CD4-positive, alpha-beta T cell treated with Interferon alpha-2 for 1 hour (primary cell): ENCODE measurements at places on chromosomes 4 and X.

DNA sequence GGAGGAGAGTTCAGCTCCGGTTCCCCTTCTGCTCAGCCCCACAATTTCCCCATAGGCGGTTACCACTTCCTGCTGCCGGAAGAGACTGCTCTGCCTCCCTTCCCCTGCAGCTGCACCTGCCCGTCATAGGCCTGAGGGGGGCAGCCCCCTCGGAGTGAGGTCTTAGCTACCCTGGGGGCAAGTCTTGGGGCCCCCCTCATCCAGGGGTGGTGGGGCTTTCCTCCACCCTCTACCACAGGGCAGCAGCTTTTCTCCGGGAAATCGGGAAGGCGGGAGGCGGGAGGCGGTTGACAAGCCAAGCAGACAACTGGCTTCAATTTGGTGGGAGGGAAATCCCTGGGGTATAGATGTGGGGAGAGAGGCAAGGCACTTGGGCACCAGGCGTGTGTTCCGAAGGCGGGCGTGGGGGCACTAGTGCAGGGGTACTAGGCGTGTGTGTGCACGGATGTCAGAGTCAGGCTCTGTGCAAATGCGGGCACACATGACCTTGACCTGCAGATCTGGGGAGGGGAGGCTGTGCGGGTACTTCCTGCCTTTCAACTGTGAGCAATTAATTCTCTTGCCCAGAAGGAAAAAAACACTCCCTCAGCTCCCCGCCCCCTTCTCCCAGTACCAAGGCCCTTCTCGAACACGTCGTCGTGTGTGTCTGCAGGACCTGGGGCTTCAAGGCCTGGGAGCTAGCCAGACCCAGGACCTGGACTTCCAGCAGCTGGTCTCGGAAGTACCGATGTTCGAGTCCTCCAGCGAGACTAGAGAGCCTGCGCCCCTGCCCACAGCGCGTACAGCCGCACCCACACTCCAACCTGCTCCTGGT lies 1.0 kb upstream of the ARHGAP4 start:
- peak; percentile 89 for DNase-seq

DNA sequence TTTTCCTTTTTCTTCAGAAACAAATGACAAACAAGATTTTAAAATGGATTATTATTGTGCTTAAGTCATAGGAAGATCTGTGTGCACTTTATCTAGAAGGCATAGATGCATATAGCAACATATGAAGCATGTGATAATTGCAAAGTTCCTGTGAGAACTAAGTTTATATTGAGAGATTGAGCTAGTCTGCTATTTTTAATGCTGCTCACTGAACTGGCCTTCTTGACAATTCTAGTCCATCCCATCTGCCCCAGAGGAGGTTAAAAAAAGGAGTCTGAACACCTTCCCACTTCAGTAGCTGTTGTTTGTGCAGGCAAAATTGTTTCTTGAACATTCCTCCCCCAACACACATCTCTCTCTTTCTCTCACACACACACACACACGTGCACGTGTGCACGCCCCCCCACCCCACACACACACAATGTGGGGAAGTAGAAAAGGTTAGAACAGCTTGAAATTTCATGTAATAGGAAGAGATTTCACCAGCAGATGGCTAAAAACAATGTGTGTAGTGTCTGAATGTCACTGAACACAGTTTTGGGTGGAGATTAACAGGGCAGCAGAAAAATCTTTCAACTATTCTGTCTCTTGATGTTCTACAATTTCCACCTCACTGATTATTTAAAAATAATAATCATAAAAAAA lies 108.0 kb downstream of the GPM6A start:
- DNase-seq = no peak

DNA sequence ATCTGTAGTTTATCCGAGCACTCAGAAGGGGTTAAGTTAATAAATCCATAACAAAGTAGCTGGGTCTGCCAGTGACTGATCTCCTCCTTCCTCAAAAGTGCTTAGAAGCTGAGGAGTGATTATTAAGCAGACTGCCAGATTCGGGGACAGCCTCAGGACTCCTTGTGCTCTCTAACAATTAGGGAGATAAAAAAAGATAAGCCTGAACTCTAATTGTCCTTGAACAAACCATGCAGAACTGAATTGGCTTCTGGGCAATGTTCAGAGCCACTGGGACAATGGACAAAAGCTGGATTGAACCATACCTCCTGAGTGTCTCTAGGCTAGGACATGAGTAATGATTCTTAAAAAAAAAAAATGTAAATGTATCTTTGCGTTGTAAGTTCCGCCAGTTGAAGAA lies 22.7 kb upstream of the GRPR start:
- DNase-seq = no peak

DNA sequence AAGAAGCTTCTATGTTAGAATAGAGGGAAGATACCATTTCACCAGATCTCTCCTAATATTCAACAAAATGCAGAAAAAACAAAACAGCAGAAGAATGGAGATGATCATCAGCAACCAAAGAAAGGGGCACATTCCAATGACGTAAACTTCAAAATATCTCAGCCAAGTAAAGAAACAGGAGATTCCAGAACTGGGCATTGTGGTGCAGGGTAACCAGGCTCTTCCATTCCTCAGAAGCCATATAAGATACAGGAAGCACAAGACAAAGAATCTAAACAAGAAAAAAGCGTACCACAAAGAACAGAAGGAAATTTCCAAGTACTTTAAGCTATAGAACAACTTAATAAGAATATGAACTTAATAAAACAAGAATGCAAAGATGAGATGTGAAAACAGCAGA lies 6.9 kb upstream of the ARMCX4 start:
- no peak for DNase-seq

DNA sequence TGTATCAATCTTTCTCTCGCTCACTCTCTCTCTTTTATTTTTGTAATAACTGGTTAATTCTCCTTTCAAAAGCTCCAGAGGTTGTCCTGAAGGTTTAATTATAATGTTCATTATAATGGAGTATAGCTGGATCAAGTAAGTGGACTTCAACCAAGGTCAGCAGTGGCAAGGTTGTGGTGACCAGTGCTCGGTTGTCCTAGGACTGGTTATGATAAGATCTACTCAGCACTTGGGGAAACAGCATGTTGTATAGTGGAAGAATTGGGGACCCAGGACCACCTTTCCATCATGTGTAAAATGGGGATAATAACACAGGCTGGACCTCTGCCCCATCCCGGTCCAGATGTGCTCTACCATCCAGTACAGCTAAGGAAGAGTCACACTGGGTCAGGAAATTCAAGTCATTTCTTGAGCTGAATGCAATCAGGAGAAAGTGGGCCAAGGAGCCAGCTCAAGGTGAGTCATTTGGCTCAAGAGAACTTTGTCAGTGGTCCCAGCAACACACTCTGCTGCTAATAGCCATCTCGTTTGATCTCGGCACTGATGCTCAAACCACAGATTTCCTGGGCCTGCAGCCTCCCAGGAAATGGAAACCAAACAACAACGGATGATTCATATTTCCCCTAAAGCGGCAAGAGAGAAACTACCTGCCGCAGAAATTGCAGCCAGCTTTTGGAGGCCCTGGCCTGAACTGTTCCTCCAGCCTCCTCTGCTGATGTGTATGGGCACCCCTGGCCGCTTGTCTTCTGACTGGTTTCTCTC lies 123.6 kb upstream of the RBPJ start:
- DNase-seq = peak; percentile 82

DNA sequence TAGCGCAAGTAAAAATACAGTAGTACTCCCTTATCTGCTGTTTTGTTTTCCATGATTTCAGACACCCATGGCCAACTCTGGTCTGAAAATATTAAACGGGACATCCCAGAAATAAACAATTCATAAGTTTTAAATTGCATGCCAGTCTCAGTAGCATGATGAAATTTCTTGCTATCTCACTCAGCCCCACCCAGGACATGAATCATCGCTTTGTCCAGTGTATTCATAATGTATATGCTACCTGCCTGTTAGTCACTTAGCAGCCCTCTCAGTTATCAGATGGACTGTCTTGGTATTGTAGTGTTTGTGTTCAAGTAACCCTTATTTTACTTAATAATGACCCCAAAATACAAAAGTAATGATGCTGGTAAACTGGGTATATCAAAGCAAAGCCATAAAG lies 158.2 kb upstream of the DDIT4L start:
- DNase-seq = no peak
